ENCODE measurements at places on chromosomes 11 and 22. TPM values are rescaled to one million over a fixed set of nuclear protein-coding genes. Genes with fewer than 3 reads are reported as not detected.

- H3K4me3 ChIP-seq: peak within 1 kb of the TSS; percentile 93
- H3K36me3 ChIP-seq: no peaks in the 10 kb centered on the region
- H3K27me3 ChIP-seq: peaks cover 55% of the 10 kb centered on the region
- H3K4me1 ChIP-seq: peaks cover 34% of the 10 kb centered on the region
- DNase-seq: peak; percentile 81
These were observed at the start of gene NRIP3 for GRCh38 chr11:9003573-9004182. Gene NRIP3, minus strand, starts transcription at chr11:9004001. Its CDS starts 66 bp downstream, at chr11:9003935.

Gene TCP11L1
- total RNA-seq: 12.0 TPM

GRCh38 chr11:61472282-61472681, 36.3 kb upstream of the LRRC10B start:
- peaks cover 5% of the 10 kb centered on the region for H3K36me3 ChIP-seq
- H3K4me3 ChIP-seq: no peak overlapping the region
- H3K4me1 ChIP-seq: peaks cover 4% of the 10 kb centered on the region
- no peak for DNase-seq

GRCh38 chr11:17036666-17037658, 22.7 kb upstream of the PLEKHA7 start:
- H3K27ac ChIP-seq: no peak overlapping the region
- H3K36me3 ChIP-seq: no peaks in the 10 kb centered on the region
- no peaks in the 10 kb centered on the region for H3K27me3 ChIP-seq
- no peaks in the 10 kb centered on the region for H3K4me1 ChIP-seq

GRCh38 chr11:92843455-92843854, 126.0 kb upstream of the MTNR1B start:
- H3K36me3 ChIP-seq: no peaks in the 10 kb centered on the region
- no peak overlapping the region for H3K27ac ChIP-seq
- no peak overlapping the region for H3K4me3 ChIP-seq
- no peak for DNase-seq
- no peaks in the 10 kb centered on the region for H3K27me3 ChIP-seq

GRCh38 chr11:29093416-29094120, 923.3 kb downstream of the KCNA4 start:
- no peaks in the 10 kb centered on the region for H3K36me3 ChIP-seq
- DNase-seq: no peak
- no peaks in the 10 kb centered on the region for H3K27me3 ChIP-seq

Gene MPPED2
- total RNA-seq: 1.6 TPM

Gene BBOX1
- total RNA-seq: not detected

Gene TSSK2
- total RNA-seq: not detected

Gene SAA2
- not detected for total RNA-seq

- no peaks in the 10 kb centered on the region for H3K27me3 ChIP-seq
- peak overlapping the region; percentile 95 for H3K27ac ChIP-seq
- H3K36me3 ChIP-seq: peaks cover 6% of the 10 kb centered on the region
- H3K4me3 ChIP-seq: peak overlapping the region; percentile 57
These were observed 4.9 kb downstream of the PPP1CA start for GRCh38 chr11:67396587-67397389.

- no peaks in the 10 kb centered on the region for H3K36me3 ChIP-seq
- H3K27ac ChIP-seq: no peak overlapping the region
- H3K27me3 ChIP-seq: peaks cover 7% of the 10 kb centered on the region
- H3K4me3 ChIP-seq: no peak overlapping the region
- H3K4me1 ChIP-seq: no peaks in the 10 kb centered on the region
These were observed 458.9 kb upstream of the CADM1 start for GRCh38 chr11:115963156-115963555.

DNA sequence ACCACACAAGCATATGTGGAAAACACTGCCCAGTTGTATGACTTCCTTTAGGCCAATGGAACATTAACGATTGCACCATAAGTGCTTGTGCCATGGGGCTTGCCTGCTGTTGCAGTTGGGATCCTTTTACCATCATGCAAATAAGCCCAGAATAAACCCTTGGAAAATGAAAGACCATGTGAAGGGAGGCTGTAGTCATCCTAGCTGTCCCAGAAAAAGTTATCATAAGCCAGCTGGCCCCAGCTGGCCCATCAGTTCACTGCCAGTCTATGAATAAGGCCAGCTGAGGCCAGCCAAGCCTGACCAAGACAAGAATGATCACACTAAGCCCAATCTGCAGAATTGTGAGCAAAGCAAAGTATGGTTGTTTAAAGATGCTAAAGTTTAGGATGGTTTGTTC, 253.9 kb upstream of the ARHGAP20 start:
- no peak overlapping the region for H3K27ac ChIP-seq
- no peak for DNase-seq
- no peaks in the 10 kb centered on the region for H3K4me1 ChIP-seq
- no peaks in the 10 kb centered on the region for H3K36me3 ChIP-seq

DNA sequence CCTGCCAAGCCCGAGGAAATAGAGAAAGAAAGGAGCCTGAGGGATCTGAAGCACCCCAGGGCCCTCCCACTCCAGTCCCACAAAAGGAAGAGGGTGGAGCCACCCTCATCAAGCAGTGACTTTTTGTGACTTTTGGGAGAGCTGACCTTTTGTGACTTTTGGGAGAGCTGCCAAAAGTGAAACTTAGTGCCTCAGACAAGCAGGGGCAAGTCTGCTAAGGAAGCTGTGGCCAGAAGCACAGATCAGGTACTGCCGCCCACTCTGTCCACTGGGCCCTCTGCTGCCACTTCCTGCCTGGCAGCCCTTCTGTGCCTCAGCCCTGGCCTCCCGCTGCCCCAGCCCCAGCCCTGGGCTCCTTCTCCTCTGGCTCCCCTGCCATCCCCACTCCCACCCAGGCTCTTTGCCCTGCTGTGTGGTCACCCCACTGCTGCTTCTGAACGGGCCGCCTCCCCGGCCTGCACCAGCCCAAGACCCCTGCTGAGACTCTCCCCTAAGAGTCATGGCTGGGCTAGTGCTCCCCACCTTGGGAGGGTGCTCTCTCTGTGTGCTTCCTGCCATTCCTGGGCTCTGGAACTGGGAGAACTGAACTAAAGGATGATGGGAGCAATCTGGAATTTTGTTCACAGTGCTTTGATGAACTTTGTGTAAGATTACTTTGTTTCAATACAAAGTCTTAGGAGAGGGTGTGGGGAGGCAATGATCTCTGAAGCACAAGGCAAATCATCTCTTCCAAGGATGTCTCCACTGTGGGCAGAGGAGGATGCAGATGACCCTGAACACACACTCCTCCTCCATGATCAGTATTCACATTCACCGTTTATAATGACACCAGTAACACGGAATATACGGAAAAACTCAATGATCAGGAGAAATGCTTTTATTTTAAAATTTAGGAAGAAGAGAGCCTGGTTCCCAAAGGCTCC, at the start of gene APOBEC3H:
Gene APOBEC3H, plus strand, starts transcription at position 147 of the 923 bp plus-strand sequence. CDS start 3,035 bp downstream, outside the sequence.
- H3K4me1 ChIP-seq: peaks cover 79% of the 10 kb centered on the region
- H3K27me3 ChIP-seq: no peaks in the 10 kb centered on the region
- no peaks in the 10 kb centered on the region for H3K36me3 ChIP-seq
- H3K4me3 ChIP-seq: peak within 1 kb of the TSS; percentile 83
- peak within 1 kb of the TSS; percentile 88 for H3K27ac ChIP-seq
- peak; percentile 62 for DNase-seq

Gene MS4A4A
- total RNA-seq: not detected

Gene ISX
- not detected for total RNA-seq

DNA sequence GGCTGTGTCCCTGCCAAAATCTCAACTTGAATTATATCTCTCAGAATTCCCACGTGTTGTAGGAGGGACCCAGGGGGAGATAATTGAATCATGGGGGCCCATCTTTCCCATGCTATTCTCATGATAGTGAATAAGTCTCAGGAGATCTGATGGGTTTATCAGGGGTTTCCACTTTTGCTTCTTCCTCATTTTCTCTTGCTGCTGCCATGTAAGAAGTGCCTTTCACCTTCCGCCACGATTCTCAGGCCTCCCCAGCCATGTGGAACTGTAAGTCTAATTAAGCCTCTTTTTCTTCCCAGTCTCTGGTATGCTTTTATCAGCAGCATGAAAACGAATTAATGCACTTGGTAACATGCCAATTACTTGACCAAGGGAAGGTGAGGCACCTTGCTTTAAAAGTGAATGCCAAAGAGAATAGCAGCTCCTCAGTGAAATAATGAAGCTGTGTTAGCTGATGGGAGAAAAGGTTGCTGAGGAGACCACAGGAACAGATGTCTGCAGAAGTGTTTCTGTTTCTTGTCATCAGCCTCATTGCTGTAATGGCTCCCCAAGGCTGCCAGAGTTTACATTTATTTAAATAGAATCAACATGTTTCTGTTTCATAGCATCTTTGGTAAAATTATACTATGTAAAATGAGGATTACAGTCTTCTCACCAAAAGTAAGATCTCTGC, 89.0 kb upstream of the CD44 start:
- no peak for DNase-seq
- H3K27me3 ChIP-seq: no peaks in the 10 kb centered on the region
- peaks cover 14% of the 10 kb centered on the region for H3K36me3 ChIP-seq
- H3K27ac ChIP-seq: peak overlapping the region; percentile 26
- peak overlapping the region; percentile 77 for H3K4me3 ChIP-seq

GRCh38 chr11:36258730-36259360, 30.4 kb downstream of the COMMD9 start:
- no peaks in the 10 kb centered on the region for H3K36me3 ChIP-seq
- peaks cover 41% of the 10 kb centered on the region for H3K27me3 ChIP-seq
- H3K4me3 ChIP-seq: no peak overlapping the region
- peak; percentile 18 for DNase-seq

Gene PKP3
- 0.16 TPM for total RNA-seq

GRCh38 chr11:121575250-121575962, 122.6 kb upstream of the SORL1-AS1 start:
- H3K4me1 ChIP-seq: peaks cover 29% of the 10 kb centered on the region
- H3K27me3 ChIP-seq: no peaks in the 10 kb centered on the region
- peaks cover 40% of the 10 kb centered on the region for H3K36me3 ChIP-seq
- no peak for DNase-seq
- no peak overlapping the region for H3K4me3 ChIP-seq
- H3K27ac ChIP-seq: peak overlapping the region; percentile 17

GRCh38 chr22:26050079-26050478, 119.2 kb upstream of the SEZ6L start:
- H3K4me3 ChIP-seq: no peak overlapping the region
- no peak overlapping the region for H3K27ac ChIP-seq
- no peaks in the 10 kb centered on the region for H3K36me3 ChIP-seq
- DNase-seq: no peak

DNA sequence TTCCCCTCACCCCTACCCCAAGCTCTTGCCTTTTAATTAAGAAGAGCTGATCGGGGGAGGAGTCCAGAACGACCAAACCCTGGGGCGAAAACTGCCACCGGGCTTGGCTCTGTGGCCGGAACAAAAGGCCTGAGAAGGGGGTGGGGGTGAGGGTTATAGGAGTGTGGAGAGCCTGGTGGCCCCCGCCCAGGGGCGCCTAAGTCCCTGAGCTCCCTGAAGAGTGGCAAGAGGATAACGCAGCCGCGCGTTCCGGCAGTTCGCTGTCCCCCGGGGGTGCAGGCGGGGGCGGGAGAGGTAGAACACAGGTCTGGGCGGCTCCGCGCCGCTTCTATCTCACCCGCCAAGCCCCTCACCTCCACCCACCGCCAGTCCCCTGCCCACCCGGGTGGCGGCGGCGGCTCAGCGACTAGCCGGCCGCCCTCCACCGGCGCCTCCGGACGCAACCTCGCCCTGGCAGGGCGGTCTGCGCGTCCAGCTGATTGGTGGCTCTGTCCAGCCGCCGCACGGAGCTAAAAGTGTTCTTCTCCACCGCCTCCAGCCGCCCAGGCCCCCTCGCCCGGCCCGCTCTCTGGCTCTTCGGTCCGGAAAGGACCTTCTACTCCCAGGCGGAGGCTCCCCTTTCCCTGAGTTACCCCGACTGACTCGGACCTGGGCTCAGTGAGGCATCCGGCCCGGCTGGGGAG, 18.7 kb upstream of the BDNF start:
- peaks cover 55% of the 10 kb centered on the region for H3K27me3 ChIP-seq
- H3K4me3 ChIP-seq: peak overlapping the region; percentile 5
- H3K4me1 ChIP-seq: peaks cover 9% of the 10 kb centered on the region
- DNase-seq: no peak
- H3K36me3 ChIP-seq: peaks cover 14% of the 10 kb centered on the region

Gene OR10A2
- not detected for total RNA-seq

GRCh38 chr11:46079662-46080061, 41.6 kb downstream of the PHF21A start:
- peaks cover 3% of the 10 kb centered on the region for H3K36me3 ChIP-seq
- peaks cover 10% of the 10 kb centered on the region for H3K4me1 ChIP-seq
- H3K4me3 ChIP-seq: no peak overlapping the region
- H3K27me3 ChIP-seq: no peaks in the 10 kb centered on the region
- H3K27ac ChIP-seq: no peak overlapping the region

- H3K36me3 ChIP-seq: no peaks in the 10 kb centered on the region
- DNase-seq: no peak
- H3K4me3 ChIP-seq: no peak overlapping the region
- H3K4me1 ChIP-seq: no peaks in the 10 kb centered on the region
These were observed 42.6 kb downstream of the GNB1L start for GRCh38 chr22:19811811-19812771.

GRCh38 chr11:126363706-126364248, 8.3 kb downstream of the ST3GAL4 start:
- H3K27ac ChIP-seq: no peak overlapping the region
- no peak overlapping the region for H3K4me3 ChIP-seq
- H3K36me3 ChIP-seq: no peaks in the 10 kb centered on the region
- no peak for DNase-seq

GRCh38 chr22:37151401-37151800, 1.7 kb upstream of the IL2RB start:
- DNase-seq: no peak
- H3K4me1 ChIP-seq: peaks cover 84% of the 10 kb centered on the region
- H3K36me3 ChIP-seq: peaks cover 33% of the 10 kb centered on the region
- H3K27me3 ChIP-seq: no peaks in the 10 kb centered on the region

Gene SCGB2A2
- not detected for total RNA-seq

DNA sequence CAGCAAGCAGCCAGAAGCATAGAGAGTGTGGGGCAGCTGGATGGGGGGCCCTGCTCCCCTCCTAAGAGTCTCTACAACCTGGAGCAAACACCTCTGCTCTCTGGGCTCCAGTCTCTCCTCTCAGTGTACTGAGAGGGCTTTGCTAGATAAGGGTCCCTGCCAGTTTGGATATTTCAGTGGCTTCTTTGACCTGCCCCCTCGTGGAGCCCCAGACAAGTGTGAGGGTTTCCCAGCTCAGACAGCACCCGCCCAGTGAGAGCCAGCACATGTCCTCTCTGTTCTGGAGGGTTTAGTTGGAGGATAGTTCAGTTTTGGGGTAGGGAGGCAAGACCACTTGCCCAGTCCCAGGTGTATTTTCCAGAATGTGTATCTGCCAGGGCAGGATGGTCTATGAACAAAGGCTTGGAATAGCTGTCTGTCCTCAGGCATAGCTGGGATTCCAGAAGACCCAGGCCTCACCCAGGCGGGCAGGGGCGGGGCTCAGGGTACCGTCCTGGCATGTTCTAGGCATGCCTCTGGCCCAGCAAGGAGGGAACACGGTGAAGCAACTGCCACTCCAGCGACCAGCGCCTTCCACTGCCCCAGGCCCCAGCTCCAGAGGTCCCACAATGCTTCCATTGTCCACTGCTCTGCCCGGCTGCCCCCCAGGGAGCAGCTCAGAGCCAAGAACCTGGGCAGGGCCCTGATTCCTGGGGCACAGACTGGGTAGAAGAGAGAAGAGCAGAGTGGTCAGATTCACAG, 7.5 kb upstream of the MICALL1 start:
- H3K4me3 ChIP-seq: no peak overlapping the region
- peaks cover 27% of the 10 kb centered on the region for H3K4me1 ChIP-seq
- no peaks in the 10 kb centered on the region for H3K27me3 ChIP-seq
- peak overlapping the region; percentile 31 for H3K27ac ChIP-seq

GRCh38 chr11:17548444-17548843, 1.4 kb downstream of the OTOG start:
- no peaks in the 10 kb centered on the region for H3K36me3 ChIP-seq
- H3K27me3 ChIP-seq: peaks cover 41% of the 10 kb centered on the region
- no peak for DNase-seq
- H3K27ac ChIP-seq: no peak overlapping the region

- no peak overlapping the region for H3K4me3 ChIP-seq
- no peaks in the 10 kb centered on the region for H3K36me3 ChIP-seq
- no peaks in the 10 kb centered on the region for H3K4me1 ChIP-seq
- no peak for DNase-seq
- H3K27ac ChIP-seq: no peak overlapping the region
These were observed 55.1 kb downstream of the OPCML start for GRCh38 chr11:133477251-133477625.

Gene IGLL1
- total RNA-seq: not detected

Data from activated T-cell treated with anti-CD3 and anti-CD28 coated beads, Interleukin-2, amount 50 U/mL, for 72 hours (primary cell).